ENCODE measurements at places on chromosomes 4 and X. TPM values are rescaled to one million over a fixed set of nuclear protein-coding genes. Genes with fewer than 3 reads are reported as not detected.

The SHROOM4 gene
- 8.0 TPM for total RNA-seq

- DNase-seq: no peak
Observed at GRCh38 chr4:101187841-101188240, 159.5 kb downstream of the PPP3CA start.

GRCh38 chr4:36551697-36552214 is 270.3 kb downstream of the DTHD1 start:
- DNase-seq: no peak

- DNase-seq: no peak
Observed at GRCh38 chrX:43836435-43837184, 45.6 kb downstream of the MAOB start.

The TIMM17B gene
- total RNA-seq: 25.2 TPM

The LPAR4 gene
- total RNA-seq: 1.4 TPM

The SLAIN2 gene
- 131 TPM for total RNA-seq

- no peak for DNase-seq
Observed at GRCh38 chr4:52640808-52641565, 18.1 kb downstream of the USP46 start.

DNA sequence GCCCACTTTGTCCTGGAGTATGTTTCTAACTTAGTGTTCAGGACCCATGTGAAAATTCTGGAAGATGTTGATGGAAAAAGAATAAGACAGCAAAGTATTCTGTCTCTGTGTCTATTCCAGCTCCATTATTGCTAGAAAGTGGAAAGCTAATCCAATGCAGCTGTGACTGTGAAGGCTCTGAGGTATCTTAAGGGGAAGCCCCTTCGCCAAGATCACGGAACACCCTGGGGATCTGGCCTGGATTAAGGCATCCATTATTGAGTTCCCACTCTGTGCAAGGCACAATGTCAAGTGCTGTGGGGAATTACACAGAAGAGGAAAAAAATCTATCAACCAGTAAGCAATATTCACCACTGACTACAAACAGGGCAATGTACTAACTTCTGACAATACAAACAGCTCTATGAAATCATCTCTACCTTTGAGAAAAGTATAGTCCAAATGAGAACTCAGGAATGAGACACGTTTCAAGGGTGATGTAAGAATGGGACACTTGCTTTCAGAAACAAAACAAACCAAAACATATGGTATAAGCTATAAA is 222.1 kb downstream of the LDB2 start:
- DNase-seq: no peak

GRCh38 chrX:12979616-12980015 is 4.7 kb downstream of the TMSB4X start:
- DNase-seq: no peak

DNA sequence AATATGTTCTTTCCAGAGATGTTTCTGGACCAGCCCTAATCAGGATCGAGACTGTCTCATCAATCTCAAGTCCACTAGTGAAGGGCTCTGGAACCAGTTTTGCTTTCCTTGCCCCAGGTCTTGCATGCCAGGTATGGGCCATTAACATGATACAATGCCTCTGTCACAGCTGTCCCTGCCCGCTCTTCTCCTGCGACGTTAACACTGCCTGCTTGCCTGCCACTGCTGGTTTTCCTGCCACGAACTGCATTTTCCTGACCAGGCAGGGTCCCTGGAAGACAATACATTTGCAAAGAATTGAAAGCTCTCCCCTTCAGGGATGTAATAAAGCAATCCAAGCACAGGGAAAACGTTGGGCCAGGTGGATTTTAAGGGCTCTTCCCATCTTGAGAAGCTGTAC is 200.3 kb downstream of the MID1 start:
- DNase-seq: no peak

GRCh38 chrX:97876697-97877407 is 993.1 kb downstream of the RPA4 start:
- DNase-seq: no peak
